ENCODE measurements at places on chromosomes 5 and 9.

DNA sequence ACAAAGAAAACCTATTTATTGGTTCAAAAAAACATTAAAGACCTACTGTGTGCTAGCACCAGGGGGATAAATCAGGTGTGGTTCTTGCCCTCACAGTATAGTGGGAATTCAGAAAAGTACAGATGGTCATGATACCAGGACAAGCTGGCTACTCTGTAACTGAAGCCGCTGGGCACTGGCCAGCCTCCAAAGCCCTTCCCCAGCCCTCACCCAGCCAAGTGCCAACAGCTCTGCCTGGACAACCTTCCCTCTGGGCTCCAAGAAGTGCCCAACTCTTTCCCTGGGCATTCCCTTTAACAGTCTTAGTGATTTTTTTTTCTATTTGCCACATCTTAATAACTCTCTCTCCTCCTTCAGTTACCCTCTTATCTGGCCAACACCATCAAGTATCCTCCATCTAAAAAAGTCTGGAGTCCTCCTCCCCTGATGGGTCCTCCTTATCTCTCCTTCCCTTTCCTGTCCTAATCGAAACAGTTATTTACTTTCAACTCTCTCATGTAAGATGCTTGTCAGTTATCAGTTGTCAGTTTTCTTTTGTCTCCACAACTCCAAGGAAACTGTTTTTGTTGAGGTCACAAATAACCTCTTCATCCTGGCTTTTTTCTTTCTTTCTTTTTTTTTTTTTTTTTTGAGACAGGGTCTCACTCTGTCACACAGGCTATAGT, 13.3 kb upstream of the SEPTIN8 start:
- DNase-seq = no peak

DNA sequence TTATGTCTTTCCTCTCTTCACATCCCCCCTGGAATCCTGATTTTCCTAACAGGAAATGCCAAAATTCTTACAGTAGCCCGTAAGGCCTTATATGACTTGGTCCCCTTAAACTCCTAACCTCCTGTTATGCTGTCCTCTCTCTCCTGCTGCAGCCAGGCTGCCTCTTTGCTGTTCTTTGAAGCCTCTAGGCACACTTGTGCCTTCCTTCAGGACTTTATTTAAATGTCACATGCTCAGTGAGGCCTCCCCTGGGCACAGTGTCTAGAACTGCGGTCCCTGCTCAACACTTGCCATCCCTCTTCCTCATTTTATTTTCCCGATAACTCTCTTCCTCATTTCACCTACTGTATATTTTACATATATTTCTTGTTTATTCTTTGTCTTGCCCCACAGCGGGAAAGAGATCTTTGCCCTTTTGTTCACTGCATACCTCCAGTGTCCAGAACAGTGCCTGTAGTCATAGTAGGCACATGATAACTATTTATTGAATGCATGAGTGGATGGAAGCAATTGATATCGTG, 5.5 kb upstream of the SHB start:
- DNase-seq = no peak

DNA sequence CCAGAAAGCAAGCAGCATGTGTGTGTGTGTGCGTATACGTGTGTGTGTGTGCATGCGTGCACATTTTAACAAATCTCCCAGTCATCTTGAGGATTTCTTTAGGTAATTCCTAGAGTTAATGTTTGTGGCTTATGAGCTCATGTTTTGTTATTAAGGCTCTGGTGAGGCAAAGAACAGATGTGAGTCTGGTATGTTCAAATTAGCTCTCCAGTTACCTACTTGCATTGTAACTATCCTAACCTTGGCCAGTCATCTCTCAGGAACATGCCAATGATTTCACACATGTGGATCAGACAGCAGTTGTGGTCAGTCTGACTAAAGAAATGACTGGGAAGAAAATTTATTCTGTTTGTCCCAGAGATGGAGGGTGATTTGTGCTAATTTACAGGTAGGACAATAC, 163.1 kb downstream of the IZUMO3 start:
- DNase-seq = no peak

DNA sequence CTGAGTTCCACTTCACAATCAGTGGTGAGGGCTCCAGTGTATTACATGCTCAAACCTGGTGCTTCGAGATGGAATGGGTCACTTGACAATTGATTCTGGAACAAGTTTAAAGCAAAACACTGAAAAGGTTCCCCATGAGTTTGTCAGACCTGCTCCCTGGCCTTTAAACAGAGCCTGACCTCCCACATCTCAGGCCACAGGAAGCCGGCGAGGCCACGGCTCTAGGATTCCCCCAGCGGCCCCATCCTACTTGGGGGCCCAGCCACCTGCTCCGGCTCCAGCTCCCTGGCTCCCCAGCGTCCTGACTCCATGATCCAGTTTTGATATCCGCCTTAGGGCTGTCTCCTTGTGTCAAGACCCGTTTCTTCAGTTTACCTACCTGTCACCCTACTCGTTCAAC, 62.0 kb downstream of the TTLL11 start:
- DNase-seq = no peak

DNA sequence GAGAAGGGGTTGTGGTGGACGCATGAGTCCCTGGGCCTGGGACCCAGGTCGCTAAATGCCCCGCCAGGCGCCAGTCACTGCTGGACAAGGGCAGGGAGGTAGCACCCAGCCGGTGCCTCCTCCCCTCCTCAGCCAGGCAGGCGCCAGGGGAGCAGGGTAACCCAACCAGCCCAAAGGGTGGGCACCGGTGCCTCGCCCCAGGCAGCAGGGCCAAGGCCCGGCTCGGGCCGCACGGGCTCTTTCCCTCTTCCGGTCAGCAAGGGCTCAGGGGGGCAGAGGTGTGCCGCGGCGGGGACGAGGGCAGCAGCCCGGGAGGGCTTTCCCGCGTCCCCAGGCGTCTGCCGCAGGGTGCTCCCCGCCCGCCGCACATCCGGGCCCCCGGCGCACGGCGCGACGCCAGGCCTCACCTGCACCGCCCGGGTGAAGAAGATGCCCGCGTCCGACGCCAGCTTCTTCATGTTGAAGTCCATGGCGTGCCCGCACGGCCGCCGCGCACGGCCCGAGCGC, 393 bp downstream of the SH3GLB2 start:
- peak; percentile 84 for DNase-seq

GRCh38 chr5:146565764-146566367, 49.9 kb upstream of the GPR151 start:
- peak; percentile 43 for DNase-seq

GRCh38 chr9:371349-371748, 156.7 kb downstream of the DOCK8 start:
- no peak for DNase-seq

- DNase-seq = no peak
These were observed 65.0 kb upstream of the MCCC2 start for GRCh38 chr5:71522151-71522550.

- no peak for DNase-seq
These were observed 29.3 kb downstream of the ATP6V0E1 start for GRCh38 chr5:173012882-173013281.

DNA sequence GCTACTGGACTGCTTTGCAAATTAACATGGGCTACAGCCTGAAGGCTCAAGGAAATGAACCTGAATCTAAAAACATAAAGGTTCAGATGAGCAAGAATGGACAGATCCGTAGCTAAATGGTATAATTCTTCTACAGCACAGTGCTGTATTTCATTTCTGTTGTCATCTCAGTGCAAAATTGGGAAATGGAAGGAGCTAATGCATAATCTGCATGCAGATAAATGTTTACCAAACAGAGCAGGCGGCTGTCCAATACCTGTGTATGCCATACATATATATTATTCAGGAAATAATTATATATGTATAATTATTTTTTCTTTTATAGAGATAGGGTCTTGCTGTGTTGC, 4.3 kb upstream of the HSPA9 start:
- no peak for DNase-seq

GRCh38 chr5:87829217-87829551, 416.5 kb upstream of the CCNH start:
- no peak for DNase-seq

DNA sequence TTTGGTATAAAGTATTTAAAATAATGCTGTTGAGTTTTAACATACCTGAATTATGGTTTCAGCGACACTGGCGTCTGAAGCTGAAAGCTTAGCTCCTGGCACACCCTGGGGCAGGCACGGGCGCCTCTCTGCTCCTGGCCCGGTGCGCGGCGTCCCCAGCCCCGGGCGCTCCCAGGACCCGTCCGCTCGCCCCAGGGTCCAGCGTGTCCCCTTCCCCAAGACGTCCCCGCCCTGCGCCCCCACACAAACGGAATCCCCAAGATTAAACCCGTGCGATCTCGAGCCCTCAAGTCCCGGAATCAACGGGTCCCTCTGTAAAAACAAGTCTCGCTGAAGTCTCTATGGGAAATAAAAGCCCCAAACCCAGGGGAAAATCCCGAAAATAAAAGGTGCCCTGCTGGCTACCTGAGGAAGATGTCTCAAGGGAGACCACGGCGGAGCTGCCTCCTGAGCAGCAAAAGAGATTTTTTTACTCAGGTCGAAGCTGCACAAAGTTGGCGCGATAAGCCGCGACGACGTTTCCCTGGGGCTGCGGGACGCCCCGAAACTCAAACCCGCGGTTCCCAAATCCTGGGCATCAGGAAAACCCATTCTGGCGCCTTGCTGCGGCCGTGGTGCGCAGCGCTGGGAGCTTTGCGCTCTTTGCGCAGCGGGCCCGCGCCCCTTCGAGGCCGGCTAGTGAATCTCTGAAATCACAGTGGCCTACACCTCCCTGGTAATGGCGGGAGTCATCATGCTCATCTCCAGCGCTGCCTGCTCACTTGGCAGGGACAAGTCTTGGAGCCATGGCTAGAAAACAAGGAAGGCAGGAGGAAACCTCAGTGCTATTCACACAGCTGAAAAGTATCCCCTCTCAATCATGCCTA, 6.3 kb upstream of the IFNA8 start:
- no peak for DNase-seq

DNA sequence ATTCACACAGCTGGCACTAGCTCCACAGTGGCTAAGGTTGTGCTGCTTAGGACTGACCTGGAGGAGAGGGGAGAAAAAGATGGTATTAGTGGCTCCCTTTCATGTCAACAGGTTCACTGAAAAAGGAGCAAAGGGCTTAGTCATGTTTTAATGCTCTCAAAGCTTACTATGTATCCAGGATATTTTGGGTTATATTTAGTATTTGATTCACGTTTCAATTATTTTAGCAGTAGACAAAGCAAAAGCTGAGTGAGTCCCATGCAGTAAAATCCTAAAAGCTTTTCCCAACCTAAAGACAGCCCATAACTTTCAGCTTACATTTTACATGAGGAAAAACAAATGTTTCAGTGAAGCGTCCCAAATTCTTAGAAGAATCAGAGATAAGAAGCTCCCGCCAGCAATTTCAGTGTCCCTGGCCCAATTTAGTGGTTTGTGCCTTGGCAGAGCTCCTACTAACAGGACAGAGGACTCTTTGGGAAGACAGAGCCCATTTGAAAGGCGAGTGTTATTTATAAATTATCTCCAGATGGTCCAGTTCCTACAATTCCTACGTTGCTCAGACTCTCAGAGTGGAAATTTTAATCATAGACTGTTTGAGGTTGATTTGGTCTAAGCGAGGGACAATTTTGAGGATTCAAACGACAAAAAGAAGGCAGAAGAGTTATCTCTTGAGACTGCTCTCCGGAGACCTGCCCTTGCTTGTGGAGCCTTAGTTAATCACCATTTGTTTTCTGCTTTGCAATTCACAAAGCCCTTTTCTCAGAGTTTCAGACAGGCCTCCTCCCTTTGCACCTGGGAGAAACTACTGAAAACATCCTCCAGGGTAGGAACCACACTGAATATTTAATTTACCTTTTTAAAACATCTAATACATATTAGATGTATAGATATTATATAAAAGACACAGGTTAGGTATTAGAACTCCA, 225.0 kb upstream of the ANKRD55 start:
- no peak for DNase-seq

GRCh38 chr9:99419070-99419469, 197.0 kb downstream of the SEC61B start:
- DNase-seq = no peak

DNA sequence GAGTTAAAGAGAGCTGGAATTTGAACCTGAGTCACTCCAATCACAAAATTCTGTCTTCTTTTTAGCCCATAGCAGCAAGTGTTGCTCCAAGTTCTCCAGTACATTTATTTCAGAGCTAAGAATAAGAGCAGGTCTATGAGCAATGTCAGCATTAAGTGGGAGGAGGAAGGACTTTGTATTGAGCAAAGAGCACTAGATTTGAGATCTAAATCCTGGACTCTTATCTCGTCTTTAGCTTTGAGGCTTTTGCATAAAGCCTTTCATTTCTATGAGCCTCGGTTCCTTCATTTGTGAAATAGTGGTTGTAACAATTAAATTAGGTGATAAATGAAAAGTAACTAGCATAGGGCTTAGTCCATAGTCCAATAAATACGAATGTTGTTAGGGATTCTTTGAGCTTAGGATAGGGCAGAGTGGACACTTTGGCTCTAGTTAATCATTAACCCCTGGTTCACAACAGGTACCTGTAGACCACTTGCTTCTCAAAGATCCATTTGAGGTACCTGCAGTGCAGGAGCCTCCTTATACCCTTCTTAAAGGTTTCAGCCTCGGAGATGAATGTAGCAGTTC, 464.1 kb upstream of the KLF4 start:
- DNase-seq = no peak

DNA sequence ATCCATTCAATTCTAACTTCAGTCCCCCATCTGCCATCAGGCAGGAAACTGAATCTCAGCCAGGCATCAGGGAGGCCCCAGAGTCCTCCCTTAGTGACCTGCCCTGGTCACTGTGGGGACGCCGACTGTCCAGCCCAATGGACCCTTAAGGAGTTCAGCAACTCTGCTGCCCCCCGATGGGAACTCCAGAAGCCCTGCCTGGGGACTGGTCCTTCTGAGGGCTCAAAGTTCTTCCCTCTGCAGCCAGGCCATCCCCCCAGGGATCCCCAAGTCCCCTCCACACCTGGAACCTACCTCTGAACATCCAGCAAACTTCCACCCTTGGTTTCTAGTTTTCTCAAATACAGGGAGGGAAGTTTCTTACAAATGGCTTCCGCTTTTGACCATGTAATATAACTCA, 76.8 kb downstream of the UBE2QL1 start:
- no peak for DNase-seq

- no peak for DNase-seq
These were observed 546.0 kb upstream of the GRAMD2B start for GRCh38 chr5:125877248-125877647.

- DNase-seq = no peak
These were observed 139.3 kb downstream of the RAB3C start for GRCh38 chr5:58722160-58722559.

GRCh38 chr5:1262381-1262780, 32.5 kb downstream of the TERT start:
- DNase-seq = no peak

DNA sequence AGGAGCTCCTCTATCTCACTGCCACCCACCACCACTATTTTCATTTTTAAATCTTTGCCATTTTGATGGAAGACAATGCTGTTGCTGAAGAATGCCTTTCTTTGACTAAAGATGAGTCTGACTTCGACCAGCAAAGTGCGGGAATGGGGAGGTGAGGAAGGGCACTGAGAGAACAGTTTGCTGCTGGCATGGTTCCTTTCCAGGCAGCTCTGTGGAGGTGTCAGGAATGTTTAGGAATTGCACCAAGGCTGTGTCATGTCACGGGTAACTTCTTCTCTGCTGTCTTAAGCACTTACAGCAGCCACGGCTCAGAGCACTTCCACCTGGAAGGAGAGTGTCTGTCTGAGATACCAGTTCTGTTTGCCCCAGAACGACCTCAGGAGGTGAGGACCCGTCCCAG, 41.4 kb upstream of the SHB start:
- no peak for DNase-seq

- DNase-seq = no peak
These were observed 53.6 kb downstream of the LIX1 start for GRCh38 chr5:97088774-97089148.

All from CD4-positive, alpha-beta T cell treated with Interleukin-17A for 4 hours (primary cell).